ENCODE measurements at places on chromosomes 6 and 20. TPM values are rescaled to one million over a fixed set of nuclear protein-coding genes. Genes with fewer than 3 reads are reported as not detected.

GRCh38 chr6:26267083-26267589 lies 97.9 kb upstream of the BTN3A2 start:
- H3K36me3 ChIP-seq = no peaks in the 10 kb centered on the region
- DNase-seq = no peak
- H3K4me1 ChIP-seq = peaks cover 16% of the 10 kb centered on the region
- no peaks in the 10 kb centered on the region for H3K27me3 ChIP-seq
- H3K4me3 ChIP-seq = no peak overlapping the region

DNA sequence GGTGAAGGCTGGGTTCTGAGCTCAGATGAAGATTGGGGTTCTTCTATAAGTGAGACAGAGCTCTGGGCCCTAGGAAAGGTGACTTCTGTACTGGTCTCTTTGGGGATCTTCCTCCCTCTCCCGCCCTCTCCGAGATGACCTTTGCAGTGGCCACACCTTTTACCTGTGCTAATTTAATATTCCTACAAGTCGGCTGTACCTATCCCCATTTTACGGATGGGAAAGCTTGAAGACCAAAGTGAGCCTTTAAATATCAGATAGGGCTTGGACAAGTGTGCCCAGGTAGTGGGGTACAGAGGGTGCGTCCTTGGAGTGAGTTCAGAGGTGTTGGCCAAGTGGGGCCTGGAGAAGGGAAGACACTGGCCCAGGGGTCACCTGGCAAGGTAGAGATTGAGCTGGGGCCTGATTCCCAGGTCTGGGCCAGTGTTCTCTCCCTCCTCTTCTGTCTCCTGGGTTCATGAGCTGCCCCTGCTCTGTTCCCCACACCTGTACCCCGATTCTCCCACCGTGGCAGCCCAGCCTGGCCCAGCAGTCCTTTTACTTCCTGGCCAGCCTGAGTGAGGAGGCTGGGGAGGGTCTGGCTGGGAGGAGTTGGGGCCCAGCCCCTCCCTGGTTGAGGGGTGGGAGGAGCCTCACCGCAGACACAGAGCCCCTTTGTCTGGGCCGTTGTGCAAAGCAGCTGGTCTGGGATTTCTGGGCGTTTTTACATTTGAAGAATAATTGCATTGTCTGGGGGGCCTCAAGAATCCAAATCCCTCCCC lies 152.1 kb upstream of the RNF24 start:
- no peaks in the 10 kb centered on the region for H3K27me3 ChIP-seq
- H3K4me3 ChIP-seq = no peak overlapping the region
- H3K4me1 ChIP-seq = no peaks in the 10 kb centered on the region
- no peak for DNase-seq

DNA sequence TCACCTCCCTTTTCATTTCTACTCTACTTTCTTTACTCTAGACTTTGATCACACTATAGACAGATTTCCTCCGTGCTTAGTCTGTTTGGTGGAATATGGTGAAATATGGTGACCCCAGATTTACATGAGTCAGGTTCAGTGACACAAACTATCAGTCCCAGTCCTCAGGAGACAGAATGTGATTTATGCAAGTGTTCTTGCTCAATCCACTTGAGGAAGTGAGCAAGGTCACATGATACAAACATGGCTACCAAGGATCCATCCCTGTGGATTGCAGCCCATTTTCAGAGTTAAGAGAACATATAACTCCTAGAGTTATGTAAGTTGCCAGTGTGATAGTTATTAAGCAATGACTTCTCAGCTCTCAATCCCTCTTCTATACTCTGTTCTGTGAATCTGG lies 23.7 kb upstream of the TSHZ2 start:
- DNase-seq = no peak
- H3K27ac ChIP-seq = no peak overlapping the region
- no peaks in the 10 kb centered on the region for H3K36me3 ChIP-seq

DNA sequence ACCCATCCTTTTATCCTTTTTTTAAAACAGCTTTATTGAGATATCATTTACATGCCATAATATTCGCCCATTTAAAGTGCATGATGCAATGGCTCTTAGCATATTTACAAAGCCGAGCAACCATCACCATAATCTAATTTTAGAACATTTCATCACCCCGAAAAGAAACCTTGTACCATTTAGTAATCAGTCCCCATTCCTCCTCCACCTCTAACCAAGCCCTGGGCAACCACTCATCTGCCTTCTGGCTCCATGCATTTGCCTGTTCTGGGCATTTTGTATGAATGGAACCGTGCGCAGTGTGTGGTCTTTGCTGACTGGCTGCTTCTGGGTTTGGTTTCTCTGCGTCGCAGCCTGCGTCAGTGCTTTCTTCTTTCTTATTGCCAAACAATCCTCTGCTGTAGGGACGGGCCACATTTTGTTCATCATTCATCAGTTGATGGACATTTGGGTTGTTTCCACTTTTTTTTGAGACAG lies 10.2 kb upstream of the EEF1A2 start:
- H3K36me3 ChIP-seq = no peaks in the 10 kb centered on the region
- H3K4me1 ChIP-seq = no peaks in the 10 kb centered on the region
- H3K4me3 ChIP-seq = no peak overlapping the region
- DNase-seq = no peak

GRCh38 chr6:46299253-46299652 lies 128.5 kb upstream of the ENPP5 start:
- no peak overlapping the region for H3K27ac ChIP-seq
- H3K4me3 ChIP-seq = no peak overlapping the region
- no peaks in the 10 kb centered on the region for H3K27me3 ChIP-seq
- H3K4me1 ChIP-seq = no peaks in the 10 kb centered on the region
- no peak for DNase-seq

Gene LINC00237
- polyA plus RNA-seq = not detected

Gene MLN
- 0.28 TPM for polyA plus RNA-seq

Gene REM1
- polyA plus RNA-seq = 7.7 TPM
